Right lung (tissue), 10 donors: ENCODE measurements at places on chromosomes 13 and 19. TPM values are rescaled to one million over a fixed set of nuclear protein-coding genes. Genes with fewer than 3 reads are reported as not detected.

The TRPC4 gene
- polyA plus RNA-seq: 0.14 TPM

The ZSWIM4 gene
- 5.9 TPM for polyA plus RNA-seq

- DNase-seq: no peak
Measured at GRCh38 chr13:80195649-80196048, 145.3 kb downstream of the SPRY2 start.

DNA sequence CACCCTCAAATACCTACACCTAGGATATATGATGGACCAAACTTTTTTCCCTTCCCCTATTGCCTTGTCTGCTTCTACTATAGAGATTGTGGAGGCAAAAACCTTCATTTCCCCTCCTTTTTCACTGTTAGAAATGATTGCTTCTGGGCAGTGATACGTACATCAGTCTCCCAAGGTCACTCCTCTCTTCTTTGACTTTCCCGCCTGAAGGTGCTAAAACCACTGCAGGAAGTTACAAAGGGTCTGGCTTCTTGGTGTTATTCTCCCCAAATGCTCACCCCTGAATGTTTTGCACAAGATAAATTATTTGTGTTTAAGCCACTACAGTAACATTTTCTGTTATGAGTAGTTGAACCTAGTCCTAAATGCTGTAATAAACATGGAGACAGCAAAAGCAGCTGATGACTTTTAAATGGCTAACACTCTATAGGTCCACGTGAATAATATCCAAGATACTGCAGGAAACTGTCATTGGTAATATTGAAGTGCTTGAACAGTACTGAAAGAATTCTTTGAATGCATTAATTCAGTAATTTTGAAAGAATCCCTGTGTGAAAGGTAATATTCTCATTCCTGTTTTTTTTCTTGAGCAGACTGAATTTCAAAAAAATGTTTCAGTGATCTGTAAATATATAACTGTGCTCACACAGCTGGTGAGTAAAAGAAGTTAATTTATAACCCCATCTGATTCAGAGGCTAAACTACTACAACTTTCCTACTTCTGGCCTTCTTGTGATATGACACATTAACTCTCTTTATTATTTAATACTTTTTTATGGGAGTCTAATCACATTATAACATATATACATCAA, 865.1 kb downstream of the EFNB2 start:
- no peak for DNase-seq

DNA sequence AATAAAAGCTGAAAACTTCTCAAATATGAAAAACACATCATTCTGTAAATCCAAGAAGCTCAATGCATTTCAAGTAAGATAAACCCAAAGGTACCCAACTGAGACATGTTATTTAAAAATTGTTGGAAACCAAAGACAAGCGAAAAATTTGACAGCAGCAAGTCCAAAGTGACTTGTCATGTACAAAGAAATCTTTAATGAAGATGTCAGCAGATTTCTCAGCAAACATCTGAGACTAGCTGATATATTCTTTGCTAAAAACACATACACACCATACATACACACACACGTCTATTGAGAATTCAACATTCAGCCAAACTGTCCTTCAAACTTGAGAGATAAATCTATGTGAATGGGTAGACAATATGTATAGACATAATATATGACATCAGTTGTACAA, 5.7 kb upstream of the ZNF222 start:
- no peak for DNase-seq

GRCh38 chr13:41842036-41842620, 118.8 kb downstream of the VWA8 start:
- DNase-seq: peak; percentile 68

DNA sequence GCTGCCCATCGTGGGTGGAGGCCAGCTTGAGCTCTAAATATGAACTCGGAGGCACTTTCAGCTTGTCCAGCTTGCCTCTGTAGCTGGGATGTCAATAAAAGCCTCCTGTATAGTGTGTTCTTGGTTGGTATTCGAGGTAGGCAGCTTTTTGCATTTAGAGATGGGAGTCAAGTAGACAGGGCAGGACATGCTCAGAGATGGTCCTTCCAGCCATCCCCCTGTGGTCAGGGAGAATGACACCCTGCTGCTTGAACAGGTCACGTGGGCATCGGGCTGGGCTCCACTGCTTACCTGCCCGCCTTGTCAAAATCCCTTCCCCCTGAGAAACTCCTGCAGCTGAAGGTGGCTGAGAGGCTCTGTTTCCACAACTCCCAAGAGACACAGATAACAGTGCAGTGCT, 302.5 kb downstream of the ZNF536 start:
- DNase-seq: no peak
